Left lung (tissue), 14 donors: ENCODE measurements at places on chromosomes 6 and 20. TPM values are rescaled to one million over a fixed set of nuclear protein-coding genes. Genes with fewer than 3 reads are reported as not detected.

GRCh38 chr6:100271625-100272024 is 193.1 kb downstream of the SIM1 start:
- no peak for DNase-seq

DNA sequence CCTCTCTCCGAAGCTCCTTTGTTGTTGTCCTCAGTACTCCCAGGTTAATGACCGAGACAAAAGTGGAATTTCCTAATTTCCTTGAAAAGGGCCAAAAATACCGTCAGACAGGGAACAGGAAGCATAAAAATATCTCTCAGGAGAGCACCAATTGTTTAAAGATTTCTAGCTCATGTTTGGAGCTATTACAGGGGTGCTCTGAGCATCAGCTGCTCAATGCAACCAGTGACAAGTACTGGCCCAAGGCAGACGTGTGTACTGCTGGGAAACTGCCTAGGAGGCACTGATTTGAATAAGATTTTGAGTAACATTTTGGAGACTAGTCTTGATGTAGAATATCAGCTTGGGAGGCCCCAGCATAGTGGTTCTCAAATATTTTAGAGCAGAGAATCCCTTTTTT is 17.3 kb downstream of the LAMA4 start:
- no peak for DNase-seq

GRCh38 chr6:11368760-11369159 is 136.3 kb upstream of the NEDD9 start:
- DNase-seq, result no peak

Gene ACTL10
- 1.2 TPM for total RNA-seq

Gene STK4
- total RNA-seq, result 63.7 TPM
